ENCODE measurements at places on chromosomes 3 and 15. TPM values are rescaled to one million over a fixed set of nuclear protein-coding genes. Genes with fewer than 3 reads are reported as not detected.
A peak's percentile ranks its signal among the peaks of the same experiment; 100 is the strongest.

GRCh38 chr15:33022629-33023028 lies 171.9 kb downstream of the FMN1 start:
- peak; percentile 47 for DNase-seq

GRCh38 chr3:171456765-171457606 lies 3.2 kb downstream of the TNIK start:
- peak; percentile 38 for DNase-seq

- no peak for DNase-seq
These were observed 15.8 kb upstream of the RARB start for GRCh38 chr3:25412269-25412668.

DNA sequence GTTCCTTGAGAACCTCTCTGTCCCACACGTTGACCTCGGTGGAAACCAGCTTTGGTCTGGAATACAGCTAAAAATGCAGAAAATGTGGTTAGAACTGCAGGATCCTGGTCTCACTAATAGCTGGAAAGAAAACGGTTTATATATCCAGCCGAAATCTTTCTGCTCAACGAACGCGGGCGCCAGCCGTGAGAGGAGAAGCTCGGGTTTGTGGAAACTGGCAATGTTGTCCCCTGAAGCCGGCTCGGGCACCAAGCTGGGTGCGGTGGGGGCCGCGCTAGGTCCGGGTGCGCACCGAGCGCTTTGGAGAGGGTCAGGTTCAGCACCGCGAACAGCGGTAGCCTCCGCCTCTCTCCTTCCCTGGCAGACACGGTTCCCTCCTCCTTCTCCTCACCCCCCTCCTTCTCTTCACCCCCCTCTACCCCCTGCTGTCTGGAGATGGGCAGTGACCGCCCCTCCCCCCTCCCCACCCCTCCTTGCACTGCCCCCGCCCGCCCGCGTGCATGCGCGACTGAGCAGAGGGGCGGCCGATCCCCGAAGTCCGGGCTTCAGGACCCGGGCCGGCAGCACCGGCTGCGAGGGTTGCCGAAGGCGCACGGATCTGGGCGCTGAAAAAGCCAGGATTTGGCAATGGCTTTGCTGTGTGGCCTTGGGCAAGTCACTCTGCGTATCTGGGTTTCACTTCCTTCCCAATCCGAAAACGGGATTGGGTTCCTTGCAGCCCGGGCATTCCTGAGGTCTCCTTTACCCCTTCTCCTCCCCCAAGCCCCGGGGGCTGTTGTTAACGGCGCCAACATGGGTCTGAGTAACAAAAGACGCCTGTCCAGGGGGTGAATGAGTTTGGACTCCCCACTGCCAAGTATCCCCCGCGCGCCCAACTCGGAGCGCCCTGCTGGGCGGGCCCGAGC lies at the start of gene SKOR1:
Gene SKOR1 (plus strand): TSS at position 534 of the 905 bp plus-strand sequence. CDS start 94 bp downstream, at position 628.
- DNase-seq, result no peak

Gene FETUB
- total RNA-seq, result not detected

GRCh38 chr15:88118035-88118434 lies 138.5 kb downstream of the NTRK3 start:
- no peak for DNase-seq
